ENCODE measurements at places on chromosomes 12 and 14.
A peak's percentile ranks its signal among the peaks of the same experiment; 100 is the strongest.

DNA sequence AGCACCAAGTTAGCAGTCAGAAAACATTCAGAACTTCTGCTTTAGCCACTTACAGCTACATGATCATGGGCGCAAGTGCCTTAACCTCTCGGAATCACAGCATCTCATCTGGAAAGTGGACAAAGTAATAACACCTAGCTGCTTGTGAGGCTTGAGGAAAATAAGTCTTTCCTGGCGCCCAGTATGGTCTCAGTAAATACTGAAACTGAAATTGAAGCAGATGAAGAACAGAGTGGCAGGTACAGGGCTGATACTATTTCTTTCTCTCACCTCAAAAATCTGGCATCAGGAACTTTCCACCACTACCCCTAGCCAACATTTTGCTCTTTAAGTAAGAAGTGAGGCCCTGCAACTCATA, 129.7 kb upstream of the FUT8 start:
- DNase-seq = no peak

DNA sequence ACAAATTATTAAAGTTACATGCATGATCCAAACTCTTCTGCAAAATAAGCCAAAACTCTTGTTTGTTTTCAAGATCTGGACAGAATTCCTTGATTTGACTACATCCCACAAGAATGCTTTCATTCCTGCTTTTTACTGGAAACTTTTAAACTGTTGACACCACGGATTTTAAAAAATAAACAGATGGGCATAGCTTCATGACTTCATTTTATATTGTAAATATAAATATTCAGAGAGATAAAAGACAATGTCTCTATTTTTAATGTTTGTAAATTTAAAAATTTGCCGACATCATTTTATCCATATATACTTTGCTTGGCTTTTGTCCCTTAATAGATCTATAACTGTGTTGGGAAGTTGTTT, 134.3 kb upstream of the DCN start:
- no peak for DNase-seq

GRCh38 chr14:94707494-94707893, 62.4 kb downstream of the GSC start:
- no peak for DNase-seq

DNA sequence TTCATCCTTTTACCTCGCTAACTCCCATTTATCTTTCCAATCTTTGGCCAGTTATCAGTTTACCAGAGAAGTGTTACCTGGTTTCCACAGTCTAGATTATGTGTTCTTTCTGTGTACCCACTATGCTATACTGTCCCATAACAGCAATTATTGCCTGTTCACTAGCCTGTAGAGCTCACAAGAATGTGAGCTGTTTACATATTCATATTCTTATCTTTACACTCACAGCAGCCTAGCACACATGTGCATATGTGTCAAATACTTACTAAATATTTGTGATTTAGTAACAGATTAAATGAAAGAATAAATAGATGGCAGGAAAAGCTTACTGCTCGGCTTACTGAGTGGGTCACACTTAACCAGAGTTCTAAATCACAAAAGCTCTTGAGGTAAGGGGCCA, 97.8 kb downstream of the NOVA1 start:
- no peak for DNase-seq

DNA sequence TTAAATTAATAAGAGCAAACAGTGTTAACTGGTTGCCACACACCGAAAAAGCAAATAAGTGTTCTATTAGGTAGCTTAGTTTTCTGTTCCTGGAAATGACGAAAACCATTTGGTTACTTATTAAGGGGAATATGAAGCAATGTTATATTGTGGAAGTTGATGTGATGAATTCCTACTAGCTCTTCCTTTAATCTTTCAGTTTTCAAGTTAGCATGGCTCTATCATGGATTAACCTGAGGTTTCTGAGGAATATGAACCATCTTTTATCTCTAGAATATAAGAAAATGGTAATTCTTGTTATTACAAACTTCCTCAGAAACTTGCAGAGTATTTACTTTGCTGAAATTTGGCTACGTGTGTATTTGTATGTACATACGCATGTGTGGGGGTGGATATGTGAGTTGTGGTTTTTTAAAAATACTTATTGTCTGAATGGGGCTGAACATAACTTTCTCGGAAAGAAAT, 245.7 kb downstream of the KCNC2 start:
- DNase-seq = no peak

GRCh38 chr14:65070471-65070976, 31.8 kb downstream of the MAX start:
- no peak for DNase-seq

- peak; percentile 28 for DNase-seq
These were observed 671.3 kb upstream of the TBX3 start for GRCh38 chr12:115355301-115355700.

DNA sequence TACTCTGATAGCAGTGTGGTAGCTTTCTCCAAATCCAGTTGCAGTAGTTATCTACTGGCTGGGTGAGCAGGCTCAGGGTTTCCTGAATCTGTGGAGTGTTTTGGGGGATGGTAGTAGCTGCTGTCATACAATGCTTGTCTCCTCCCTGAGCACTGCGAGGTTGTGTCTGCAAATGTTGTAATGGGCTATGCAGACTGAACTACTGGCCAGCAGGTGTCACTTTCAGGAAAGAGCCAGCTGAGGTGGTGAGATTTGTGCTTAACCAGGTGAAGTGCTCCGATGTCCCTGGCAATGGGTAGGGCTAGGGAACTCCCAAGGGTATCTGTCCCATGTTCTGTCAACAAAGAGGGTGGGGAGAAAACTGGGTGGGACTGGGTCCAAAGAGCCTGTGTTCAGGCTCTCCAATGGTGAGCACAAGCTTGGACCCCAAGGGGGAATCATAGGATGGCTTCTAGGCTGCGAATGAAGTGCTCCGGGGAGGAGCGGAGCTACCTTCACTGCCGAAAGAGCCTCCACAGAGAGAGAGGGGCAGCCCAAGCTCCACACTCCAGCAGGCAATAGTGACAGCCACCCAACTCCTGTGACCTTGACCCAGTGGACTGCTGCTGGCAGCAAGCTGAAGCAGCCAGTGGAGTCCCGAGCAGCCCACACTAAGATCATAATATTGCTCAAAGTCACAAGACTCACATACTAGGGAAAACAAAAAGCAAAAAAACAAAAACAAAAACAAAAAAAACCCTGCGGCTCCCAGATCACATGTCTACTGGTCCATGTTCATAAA, 1324.0 kb upstream of the USP15 start:
- no peak for DNase-seq

DNA sequence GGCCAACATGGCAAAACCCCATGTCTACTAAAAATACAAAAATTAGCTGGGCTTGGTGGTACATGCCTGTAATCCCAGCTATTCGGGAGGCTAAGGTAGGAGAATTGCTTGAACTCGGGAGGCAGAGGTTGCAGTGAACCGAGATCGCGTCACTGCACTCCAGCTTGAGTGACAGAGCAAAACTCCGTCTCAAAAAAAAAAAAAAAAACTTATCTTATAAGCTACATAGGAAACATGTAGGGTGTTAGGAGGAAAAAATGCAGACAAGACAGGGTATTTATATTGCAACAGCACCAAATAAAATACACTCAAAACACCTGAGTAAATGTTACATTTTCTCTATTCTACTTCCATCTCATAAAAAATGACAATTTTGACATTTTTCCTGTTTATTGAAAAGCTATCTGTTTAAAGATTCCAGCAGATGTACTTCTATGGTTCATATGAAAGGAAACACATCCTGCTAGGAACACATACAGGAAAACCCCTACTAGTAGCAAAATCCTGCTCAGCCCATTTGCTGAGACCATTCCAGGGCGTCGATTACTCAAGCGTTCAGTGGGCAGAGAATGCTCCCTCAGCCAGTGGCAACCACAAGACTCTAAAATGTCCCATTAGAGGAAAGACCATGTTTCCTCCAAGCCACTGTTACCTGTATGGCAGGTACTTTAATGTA, 19.7 kb downstream of the CORO1C start:
- DNase-seq = peak; percentile 38

- no peak for DNase-seq
These were observed 86.1 kb downstream of the MYF5 start for GRCh38 chr12:80802652-80803400.

Data from kidney capillary endothelial cell (primary cell).